ENCODE measurements at places on chromosomes 2 and 18.

GRCh38 chr2:174593041-174593440, 4.6 kb downstream of the WIPF1 start:
- no peak for DNase-seq

GRCh38 chr2:11365096-11365879, 20.9 kb upstream of the ROCK2 start:
- no peak for DNase-seq

GRCh38 chr18:61955644-61956043, 62.8 kb upstream of the RNF152 start:
- DNase-seq: no peak

DNA sequence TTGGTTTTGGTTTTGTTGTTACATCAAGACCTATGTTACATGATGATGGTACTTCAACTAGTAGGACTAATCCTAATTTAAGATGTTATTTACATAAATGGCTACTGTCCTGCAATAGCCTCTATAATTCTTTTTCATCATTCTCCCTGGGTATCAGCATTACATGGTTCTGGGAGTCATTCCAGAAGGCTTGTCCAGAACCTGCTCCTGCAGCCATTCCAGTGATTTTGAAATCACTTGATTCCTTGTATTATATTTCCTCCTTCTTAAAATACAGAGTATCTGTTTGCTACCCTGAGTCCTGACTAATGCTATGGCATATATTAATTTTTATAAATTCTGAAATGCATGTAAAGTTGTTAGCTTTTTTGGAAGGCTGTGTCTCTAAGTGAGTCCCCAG, 400.5 kb upstream of the MEIS1 start:
- no peak for DNase-seq

DNA sequence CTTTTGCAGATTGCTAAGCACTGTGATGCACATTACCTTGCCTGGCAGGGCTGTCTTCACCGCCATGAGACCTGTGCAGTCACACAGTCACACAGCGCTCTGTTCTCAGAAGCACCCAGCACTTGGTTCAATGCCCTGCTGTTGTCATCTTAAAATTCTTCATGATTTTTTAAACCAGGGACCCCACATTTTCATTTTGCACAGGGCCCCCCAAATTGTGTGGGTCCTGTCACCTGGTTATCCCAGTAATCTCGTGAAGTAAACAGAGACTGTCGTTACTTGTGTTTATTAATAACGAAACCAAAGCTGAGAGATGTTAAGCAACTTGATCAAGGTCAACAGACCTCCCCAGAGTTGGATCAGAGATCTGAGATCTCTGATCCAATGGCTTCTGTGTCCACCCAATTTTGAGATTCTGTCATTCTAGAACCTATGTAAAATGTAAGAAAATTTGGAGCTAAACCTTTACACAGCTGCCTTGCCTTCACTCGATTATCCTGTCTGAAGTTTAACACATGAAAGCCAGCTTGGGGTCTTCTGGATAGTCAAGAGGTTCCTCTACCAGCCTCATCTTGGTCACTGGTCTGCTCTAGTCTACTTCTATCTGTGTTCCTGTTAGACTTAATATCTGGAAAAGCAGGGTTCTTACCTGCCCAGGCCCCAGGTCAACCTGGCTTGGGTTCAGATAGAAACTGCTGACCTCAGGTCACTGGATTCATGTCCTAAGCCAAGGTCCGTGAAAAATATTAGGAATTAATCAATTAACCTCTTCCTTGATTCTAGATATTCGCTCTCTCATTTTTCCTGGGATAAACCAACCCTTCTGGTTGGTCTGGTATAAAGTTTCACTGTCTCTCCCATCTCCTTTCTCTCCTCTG, 13.7 kb upstream of the TTC39C start:
- no peak for DNase-seq

DNA sequence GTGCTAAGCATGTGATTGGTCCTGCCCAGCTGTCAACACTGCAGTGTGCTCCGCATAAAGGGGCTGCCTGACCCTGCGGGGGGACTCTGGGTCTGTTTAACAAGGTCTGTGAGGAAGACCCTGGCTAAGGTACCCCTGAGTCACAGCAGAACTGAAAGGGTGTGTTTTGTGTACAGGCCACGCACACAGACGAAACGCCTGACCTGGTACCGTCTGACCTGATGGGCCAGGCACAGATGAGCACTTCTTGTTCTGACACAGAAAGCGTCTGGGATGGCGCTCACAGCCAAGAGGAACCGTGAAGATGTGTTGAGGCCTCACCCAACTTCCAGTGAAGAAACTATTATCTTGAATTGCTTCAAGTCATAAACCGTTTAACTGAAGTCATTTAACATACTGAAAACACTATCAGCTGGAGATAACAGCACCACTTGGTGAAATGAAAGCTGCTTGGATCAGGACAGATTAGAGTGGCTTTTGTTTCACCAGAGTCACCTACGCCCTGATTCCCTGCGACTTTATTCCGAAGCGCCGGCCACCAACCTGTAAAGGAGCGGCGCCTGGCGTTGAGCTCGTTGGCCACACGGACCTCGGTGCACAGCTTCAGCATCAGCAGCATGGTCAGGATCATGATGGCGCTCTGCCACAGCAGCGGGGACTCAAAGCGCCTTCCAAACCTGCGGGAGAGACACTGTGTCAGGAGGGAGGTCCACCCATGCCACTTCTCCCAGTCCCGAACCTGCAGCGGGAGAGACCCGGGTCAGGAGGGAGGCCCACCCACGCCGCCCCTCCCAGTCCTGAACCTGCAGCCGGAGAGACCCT, 8.5 kb downstream of the SLC66A2 start:
- DNase-seq: no peak

DNA sequence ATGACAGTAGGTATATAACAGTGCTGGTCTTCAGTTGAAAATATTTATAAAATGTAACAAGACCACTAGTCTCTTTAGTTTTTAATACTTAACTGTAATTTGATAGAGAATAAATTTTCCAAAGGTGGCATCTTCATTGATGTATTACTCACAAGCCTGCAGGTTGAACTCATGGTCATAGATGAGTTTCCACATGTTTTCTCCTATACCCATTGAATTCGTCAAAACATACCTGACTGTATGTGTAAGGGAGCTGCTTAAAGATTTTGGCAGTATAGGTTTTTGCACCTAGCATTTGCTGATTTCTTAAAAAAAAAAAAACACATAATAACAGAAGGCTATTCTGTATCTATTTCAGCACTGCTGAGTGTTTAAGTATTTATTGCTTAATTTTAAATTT, 112.9 kb downstream of the FMNL2 start:
- DNase-seq: no peak
